ENCODE measurements at places on chromosomes 1 and 21.
A peak's percentile ranks its signal among the peaks of the same experiment; 100 is the strongest.

DNA sequence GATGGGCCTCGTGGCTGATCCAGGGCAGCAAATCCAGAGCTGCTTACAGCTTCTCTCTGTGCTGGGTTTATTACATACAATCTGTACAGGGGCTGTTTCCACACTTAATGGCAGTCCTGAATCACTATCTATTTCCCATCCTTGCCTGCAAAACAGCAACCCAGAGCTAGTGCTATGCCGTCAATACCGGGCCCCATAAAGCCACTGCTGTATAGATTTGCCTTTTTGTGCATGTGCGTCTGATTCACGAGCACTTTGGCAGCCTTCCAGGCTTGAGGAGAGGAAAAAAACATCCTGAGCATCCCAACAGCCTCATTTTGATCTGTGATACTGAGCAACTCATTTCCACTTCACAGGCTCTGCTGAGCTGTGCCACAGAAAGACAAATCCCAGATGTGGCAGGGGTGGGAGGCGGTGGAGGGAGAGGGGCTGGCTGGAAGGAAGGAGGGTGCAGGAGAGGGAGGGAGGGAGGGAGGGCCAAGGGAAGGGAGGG is 65.2 kb upstream of the TARBP1 start:
- peak; percentile 77 for DNase-seq

DNA sequence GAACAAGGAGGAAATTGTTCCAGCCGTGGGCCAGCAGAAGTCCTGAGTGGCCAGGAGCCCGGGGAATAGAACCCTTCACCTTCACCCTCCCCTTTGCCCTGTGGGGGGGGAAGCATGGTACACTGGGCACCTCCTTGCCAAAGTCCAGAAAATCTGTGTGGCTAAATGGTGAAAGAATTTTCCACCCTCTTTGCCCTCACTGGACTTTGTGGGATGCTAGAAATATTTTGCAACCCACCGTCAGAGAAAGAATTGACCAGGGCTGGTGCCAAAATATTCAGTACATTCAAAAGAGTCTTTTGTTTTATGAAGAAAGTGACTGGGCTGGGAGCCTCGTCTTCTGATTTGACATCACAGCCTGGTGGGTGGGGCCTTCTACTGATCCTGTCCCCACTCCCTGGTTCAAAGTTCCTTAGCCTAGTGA is 14.6 kb downstream of the NFASC start:
- DNase-seq = no peak

GRCh38 chr21:31130821-31131220 is 92.5 kb upstream of the KRTAP19-8 start:
- DNase-seq = no peak

GRCh38 chr1:100277866-100278265 is 11.8 kb downstream of the RTCA start:
- no peak for DNase-seq

DNA sequence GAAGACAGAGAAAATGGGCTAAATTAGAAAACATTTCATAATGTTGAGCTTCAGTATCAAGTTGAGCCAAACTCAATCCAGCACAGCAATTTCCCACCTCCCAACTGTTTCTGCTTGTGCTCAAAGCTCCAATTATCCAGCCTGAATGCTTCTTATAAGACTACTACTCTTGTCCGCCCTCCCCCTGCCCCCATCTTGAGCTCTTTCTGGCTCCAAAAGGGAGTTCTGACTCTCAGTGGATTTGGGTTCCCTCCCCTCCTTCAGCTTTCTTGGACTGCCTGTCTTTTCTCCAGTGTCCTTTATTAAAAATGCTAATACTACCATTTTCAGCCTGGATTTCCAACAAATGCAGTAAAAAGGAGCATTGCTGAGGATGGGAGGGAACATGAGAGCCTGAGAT is 174.8 kb downstream of the ASTN1 start:
- DNase-seq = no peak

Measured in Peyer's patch (tissue), 4 donors.